ENCODE measurements at places on chromosomes 16 and 17. TPM values are rescaled to one million over a fixed set of nuclear protein-coding genes. Genes with fewer than 3 reads are reported as not detected.

The FOXN1 gene
- 0.29 TPM for total RNA-seq

The LYRM1 gene
- total RNA-seq, result 28.7 TPM

The CNTNAP4 gene
- not detected for total RNA-seq

The CDH3 gene
- total RNA-seq, result 12.8 TPM

The NDE1 gene
- 37.1 TPM for total RNA-seq

The CCL13 gene
- total RNA-seq, result 29.3 TPM

The HBQ1 gene
- total RNA-seq, result not detected

The ACSM3 gene
- 16.6 TPM for total RNA-seq

The KLHL10 gene
- not detected for total RNA-seq

The PPY gene
- not detected for total RNA-seq
